ENCODE measurements at places on chromosomes 16 and 17.

DNA sequence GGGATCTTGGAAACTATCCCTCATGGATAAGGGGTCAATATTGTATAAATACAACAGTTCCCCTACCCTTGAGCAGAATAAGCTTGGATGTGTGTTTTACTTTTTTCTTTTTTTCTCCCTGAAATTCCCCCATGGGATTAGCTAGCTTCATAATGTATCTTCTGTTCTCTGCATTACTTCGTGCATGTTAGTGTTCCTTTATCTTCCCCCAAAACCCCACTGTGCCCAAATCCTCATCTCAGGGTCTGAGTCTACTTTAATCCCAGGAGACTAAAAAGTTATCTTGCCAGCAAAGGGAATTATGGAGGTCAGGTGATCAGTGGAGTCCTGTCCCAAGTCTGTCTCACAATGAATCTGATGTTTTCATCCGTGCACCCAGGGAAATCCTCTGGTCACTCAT, 217.5 kb upstream of the CNTNAP4 start:
- no peak for DNase-seq

GRCh38 chr17:42681976-42682721, at the start of gene CNTNAP1:
Gene CNTNAP1 (plus strand): TSS chr17:42682531. CDS start chr17:42682830, 299 bp downstream.
- DNase-seq, result no peak

- no peak for DNase-seq
Observed at GRCh38 chr17:80358861-80359260, 56.1 kb upstream of the ENDOV start.

GRCh38 chr17:56831369-56832095, 2.2 kb downstream of the C17orf67 start:
- no peak for DNase-seq

DNA sequence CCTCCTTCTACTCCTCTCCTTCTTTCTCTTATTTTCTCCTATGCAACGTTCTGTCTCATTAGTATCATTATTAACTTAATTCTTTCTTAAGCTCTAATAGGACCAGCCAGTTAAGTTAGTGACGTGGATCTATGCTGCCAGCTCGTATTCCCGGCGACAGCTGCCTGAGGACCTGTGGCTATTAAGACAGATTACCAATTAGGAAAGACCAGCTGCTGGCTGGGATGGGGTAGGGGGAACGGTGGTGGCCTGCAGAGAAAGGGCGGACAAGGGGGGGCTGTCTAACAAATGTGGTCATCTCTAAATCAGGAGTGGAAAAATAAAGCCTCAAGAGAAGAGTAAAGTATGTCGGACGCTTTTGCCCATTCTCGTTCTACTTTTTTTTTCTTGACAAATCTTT, 770 bp upstream of the MYH3 start:
- DNase-seq, result no peak

- no peak for DNase-seq
Observed at GRCh38 chr16:11619327-11619851, 32.7 kb upstream of the LITAF start.
